ENCODE measurements at places on chromosomes 16 and 17.

DNA sequence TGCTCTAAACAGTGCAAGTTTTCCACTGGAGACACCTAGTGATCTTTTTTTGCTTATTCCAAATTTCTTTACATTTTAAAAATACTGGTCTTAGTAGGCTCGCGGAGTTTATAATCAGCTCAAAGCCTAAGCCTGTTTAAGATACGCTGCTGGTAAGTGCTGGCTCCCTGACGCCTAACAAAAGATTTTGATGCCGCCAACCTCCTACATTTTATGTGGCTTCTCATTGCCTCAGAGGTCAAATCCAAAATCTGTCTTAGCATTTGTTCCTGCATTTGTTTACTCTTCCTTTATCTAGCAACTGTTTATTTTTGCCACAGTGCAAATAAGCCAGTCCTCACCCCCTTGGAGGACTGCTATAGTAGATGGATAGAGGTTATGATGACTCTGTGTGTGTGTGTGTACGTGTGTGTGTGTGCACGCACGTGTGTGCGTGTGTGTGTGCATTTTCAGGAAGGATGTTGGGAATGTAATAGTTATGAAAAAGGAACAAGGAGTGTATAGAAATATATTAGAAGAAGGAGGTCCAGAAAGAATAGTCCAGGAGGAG lies 24.8 kb downstream of the HS3ST3B1 start:
- no peak for DNase-seq

DNA sequence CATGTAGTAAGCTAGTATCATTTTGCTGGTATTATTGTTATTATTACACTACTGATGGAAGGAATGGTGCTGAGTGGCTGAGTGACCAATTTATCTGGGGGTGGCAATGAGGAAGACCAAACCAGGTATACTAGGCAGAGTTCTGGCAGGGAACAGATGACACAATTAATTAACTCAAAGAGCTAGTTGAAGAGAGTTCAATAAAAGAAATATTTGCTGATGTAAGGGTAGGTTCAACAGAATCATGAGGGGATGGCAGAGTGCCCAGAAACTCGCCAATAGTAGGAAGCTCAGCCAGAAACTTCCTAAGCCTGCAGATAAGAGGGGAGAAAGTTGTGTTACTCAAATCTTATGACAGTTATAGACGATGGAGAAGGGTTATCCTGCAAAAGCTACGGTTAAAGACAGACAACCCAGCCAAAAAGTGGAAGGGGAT lies 352.5 kb downstream of the KCNJ2 start:
- no peak for DNase-seq

DNA sequence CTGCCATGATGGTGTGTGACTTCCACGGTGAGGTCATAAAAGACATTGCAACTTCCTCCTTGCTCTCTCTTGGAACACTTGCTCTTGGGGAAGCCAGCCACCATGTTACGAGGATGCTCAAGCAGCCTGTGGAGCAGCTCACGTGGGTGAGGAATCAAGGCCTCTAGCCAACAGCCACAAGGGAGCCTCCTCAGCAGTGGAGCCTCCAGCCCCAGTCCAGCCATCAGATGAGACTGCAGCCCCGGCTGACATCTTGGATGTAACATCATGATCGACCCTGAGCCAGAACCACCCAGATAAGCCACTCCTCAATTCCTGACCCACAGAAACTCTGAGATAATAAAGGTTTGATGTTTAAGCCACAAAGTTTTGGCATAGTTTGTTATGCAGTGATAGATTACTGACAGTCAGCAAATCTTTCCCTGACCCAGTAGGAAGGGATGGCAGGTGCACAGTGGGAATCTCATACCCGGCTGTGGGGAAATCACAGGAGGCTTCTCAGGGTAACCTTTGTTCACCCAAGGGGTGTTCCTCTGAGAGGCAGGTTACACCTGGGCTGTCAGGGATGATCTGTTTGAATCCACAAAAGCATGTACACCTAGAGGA lies 23.3 kb upstream of the GINS2 start:
- no peak for DNase-seq

GRCh38 chr17:67246403-67246652 lies 1.3 kb upstream of the HELZ start:
- DNase-seq = no peak

DNA sequence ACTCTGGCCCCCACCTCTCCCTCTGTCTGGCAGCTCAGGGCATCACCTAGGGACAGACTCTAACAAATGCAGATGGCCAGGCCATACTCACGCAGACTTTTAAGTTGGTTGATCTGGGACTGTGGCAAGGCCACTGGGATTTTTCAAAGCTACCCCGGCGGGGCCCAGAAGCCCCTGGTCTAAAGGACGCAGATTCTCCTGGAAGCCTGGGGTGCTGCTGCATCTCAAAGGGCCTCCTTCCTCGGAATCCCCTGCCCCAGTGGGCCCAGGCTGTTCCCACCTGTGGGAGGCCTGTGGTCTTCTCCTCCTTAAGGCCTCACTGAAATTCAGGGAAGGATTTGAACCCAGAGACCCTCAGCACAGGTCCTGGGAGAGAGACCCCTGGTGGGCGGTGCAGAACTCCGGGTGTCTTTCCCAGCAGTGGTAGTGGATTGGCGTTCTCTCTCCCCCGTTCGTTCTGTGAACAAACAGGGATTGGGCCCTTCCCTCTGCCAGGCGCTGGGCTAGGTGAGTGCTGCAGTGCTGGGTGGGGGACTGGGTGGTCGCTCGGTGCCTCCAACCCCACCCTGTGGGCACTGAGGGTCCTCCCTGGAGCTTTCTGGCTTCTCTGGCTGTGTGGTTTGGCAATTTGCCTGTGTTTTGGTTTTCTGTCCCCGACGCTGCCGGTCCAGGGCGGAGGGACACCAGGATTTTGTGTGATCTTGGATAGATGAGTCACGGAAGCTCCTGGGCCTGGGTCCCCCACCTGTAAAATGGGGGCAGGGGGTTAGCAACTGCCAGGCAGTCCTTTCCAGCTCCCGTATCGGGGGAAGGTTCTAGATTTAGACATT lies 160.5 kb upstream of the GSE1 start:
- no peak for DNase-seq

DNA sequence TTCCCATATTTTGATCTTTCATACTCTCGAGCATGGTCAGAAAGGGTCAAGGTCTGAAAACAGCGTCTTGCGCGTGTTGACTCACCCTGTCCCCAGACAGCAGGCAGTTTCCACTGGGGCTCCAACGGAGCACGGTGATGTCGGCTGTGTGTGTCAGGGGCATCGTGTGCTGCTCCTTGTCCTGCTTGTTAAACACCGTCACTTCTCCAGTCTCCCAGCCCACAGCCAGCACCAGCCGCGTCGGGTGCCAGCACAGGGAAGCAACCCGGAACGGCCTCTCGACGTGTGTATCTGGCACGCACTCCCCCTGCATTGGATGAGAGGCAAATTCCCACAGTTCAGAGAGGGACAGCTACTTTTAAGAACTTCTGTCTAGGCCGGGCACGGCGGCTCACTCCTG lies 9.6 kb downstream of the IFT140 start:
- no peak for DNase-seq

DNA sequence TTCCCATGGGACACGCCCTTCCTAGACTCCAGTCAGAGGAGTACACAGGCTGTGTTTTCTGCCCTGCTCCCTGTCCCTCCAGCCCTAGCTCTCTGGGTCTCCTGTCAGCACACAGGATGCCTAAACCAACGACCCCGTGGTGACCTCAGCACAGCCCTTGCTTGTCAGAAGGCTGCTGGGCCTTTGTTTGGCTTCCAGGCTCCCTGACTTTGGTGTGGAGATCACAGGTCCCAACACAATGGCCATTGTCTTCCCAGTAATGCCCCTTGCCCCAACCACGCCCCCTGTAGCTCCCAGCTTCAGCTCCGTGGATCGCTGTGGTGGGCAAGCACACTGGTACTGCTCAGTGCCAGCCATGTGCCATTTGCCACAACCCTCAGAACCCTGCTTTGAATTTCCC lies 15.0 kb downstream of the HNF1B start:
- DNase-seq = no peak

DNA sequence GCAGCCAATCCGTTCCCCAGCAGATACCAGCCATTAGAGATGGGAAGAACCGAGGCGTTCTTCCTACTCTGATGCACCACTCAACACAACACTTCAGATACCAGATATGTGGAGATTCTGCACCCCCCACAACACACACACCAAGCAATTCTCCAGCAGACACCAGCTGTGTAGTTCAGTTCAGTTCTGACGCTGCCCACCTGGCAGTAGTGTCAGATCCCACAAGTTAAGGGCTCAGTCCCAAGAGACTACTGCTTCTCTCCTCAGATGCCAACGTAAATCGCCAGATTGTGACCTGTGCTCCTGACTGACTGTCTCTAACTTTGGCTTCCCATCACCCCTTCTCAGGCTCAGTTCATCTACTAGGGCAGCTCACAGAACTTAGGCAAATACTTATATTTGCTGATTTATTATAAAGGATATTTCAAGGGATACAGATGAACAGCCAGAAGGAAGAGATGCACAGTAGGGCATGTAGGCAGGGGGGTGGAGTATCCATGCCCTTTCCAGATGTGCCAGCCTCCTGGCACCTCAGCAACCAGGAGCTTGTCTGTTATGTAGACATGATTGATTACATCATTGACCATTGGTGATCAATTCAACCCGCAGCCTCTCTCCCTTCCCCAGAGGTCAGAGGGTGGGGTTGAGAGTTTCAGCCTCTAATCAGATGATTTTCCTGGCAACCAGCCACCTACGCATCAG lies 110.6 kb downstream of the PRKCA start:
- DNase-seq = no peak

DNA sequence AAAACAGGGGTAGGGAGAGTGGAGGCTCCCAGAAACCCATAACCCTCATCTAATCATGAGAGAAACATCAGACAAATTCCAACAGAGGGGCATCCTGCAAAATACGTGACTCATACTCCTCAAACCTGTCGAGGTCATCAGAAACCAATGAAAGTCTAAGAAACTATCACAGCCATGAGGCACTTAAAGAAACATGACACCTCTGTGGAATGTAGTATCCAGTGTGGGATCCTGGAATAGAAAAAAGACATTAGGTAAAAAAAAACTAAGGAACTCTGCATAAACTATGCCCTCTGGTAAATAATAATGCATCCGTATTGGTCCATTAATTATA lies 16.4 kb downstream of the CDH5 start:
- peak; percentile 70 for DNase-seq

- peak; percentile 92 for DNase-seq
Measured at GRCh38 chr17:39939588-39940419, 12.3 kb downstream of the LRRC3C start.

DNA sequence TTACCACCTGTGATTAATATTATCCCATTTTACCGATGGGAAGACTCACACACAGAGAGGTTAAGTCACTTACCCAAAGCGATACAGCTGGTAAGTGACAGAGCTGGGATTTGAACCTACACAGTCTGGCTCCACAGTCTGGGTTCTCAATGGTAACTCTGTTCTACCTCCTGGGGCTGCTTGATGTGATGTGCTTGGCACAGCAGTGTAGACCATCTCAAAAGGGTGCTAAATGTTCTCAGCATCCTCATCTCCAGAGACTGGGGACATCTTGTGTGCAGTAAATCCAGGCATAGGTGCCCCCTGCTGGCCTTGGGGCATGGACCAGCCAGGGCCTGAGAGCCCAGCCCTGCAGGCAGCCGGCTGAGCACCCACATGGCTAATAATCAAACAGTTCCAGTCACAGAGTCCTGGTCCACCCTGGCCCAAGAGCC lies 15.4 kb upstream of the KATNB1 start:
- peak; percentile 47 for DNase-seq

GRCh38 chr17:44707755-44708400 lies 587 bp upstream of the DBF4B start:
- DNase-seq = no peak

DNA sequence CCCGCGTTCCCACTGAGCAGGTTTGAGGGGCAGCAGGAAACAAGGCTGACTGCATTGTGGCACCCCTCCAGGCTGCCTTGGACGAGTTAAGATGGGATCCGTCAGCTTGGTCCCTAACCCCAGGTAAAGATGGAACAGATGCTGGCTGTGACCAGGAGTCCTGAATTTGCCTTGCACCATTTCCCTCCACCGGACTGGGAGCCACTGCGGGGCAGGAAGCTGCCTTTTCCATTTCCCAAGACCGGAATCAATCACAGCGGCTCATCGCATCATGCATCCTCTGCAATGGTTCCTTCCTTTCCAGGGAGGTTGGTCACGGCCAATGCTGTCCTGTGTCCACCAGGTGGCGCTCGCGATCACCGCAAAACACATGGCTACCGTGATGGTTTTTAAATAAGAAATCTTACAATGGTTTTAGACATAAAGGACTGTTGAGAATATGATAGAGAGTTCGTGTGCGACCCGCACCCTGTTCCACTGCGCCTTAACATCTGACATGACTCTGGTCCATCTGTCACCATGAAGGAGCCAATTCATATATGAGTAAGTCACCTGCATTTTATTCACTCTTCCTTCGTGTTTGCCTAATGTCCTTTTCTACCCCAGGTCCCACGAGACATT lies 6.8 kb upstream of the MEAK7 start:
- peak; percentile 76 for DNase-seq

- DNase-seq = no peak
Measured at GRCh38 chr17:80292521-80292971, 31.9 kb downstream of the RNF213 start.

DNA sequence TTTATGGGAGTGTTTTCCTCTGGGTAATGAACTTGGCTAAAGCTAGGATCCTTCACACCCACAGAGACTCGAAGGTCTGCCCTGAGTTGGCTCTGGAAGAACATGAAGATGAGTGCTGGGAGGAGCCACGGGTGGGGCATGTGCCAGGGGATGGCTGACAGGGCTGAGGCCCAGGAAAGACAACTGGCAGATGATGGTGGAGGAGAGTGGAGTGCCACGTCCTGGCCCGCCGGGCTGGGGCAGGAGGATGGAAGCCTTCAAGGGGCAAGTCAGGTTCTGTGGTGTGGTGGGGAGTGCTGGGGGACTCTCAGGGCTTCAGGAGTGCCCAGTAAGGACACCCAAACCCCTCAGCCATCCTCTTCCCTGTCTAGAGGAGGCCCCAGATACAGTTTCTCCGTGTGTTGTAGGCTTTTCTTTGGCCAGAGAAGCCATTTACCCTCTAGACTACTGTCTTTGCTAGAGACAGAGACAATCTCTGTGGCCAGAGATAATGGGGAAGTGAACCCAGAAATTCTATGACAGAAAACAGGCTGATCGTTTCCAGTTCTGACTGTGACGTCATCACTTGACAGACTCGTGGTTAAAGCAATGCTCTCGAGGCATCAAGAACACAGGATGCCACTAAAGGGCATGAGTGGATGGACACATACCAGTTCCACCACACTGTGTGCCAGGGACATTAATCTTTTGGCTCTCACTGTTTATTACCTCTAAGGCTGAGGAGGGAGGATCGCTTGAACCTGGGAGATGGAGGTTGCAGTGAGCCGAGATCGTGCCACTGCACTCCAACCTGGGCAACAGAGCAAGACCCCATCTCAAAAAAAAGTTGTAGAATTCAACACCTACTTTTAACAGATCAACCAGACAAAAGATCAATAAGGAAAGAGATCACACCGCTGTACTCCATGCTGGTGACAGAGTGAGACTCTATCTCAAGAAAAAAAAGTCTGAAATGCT lies 18.6 kb upstream of the SLC5A10 start:
- DNase-seq = no peak

GRCh38 chr16:82055117-82055516 lies 20.1 kb downstream of the HSD17B2 start:
- no peak for DNase-seq

Data from HFFc6 (cell line).